Effector CD8-positive, alpha-beta T cell (primary cell): ENCODE measurements at places on chromosomes 2 and 18.

DNA sequence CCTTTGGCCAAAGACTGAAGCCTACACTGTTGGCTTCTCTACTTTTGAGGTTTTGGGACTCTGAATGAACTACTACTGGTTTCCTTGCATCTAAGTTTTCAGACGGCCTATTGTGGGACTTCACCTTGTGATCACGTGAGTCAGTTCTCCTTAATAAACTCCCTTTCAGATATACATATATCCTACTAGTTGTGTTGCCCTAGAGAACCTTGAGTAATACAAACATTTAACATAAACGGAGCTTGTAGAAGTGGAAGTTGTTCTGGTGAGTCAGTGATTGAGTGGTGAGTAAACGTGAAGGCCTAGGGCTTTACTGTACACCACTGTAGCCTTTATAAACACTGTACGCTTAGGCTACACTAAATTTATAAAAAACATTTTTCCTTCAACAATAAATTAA lies 107.2 kb upstream of the CDH2 start:
- no peak for DNase-seq

- no peak for DNase-seq
Measured at GRCh38 chr2:60246583-60246982, 306.9 kb downstream of the BCL11A start.

- no peak for DNase-seq
Measured at GRCh38 chr2:101063352-101064124, 61.4 kb downstream of the RPL31 start.

- no peak for DNase-seq
Measured at GRCh38 chr2:15929861-15930260, 10.5 kb upstream of the MYCN start.

- no peak for DNase-seq
Measured at GRCh38 chr2:100632037-100632436, 69.2 kb downstream of the PDCL3 start.

DNA sequence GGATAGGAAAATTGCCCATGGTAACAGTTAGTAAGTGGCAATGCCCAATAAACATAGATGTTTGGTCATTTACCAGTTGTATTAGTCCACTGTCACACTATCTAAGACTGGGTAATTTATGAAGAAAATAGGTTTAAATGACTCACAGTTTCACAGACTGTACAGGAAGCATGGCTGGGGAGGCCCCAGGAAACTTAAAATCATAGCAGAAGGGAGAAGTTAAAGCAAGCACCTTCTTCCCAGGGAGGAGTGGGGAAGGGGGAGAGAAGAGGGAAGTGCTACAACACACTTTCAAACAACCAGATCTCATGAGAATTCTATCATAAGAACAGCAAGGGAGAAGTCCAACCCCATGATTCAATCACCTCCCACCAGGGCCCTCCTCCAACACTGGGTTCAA lies 23.4 kb downstream of the NR4A2 start:
- DNase-seq: no peak

GRCh38 chr2:168632709-168633121 lies 169.7 kb upstream of the NOSTRIN start:
- no peak for DNase-seq

DNA sequence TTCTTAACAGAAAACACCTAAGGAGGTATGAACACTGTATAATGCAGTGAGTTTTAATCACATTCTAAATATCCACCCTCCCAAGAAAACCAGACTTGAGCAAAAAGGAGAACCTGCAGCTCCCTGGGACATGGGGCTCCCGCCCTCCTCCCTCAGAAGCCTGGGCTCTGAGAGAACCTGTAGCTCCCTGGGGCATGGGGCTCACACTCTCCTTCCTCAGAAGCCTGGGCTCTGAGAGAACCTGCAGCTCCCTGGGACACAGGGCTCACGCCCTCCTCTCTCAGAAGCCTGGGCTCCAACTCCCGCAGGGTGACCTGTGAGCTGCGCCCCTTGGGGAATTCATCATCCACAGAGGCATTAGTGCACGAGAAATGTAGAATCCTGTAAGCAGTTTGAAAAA lies 222.9 kb downstream of the SNTG2 start:
- DNase-seq: no peak
